ENCODE measurements at places on chromosomes 3 and 15.

DNA sequence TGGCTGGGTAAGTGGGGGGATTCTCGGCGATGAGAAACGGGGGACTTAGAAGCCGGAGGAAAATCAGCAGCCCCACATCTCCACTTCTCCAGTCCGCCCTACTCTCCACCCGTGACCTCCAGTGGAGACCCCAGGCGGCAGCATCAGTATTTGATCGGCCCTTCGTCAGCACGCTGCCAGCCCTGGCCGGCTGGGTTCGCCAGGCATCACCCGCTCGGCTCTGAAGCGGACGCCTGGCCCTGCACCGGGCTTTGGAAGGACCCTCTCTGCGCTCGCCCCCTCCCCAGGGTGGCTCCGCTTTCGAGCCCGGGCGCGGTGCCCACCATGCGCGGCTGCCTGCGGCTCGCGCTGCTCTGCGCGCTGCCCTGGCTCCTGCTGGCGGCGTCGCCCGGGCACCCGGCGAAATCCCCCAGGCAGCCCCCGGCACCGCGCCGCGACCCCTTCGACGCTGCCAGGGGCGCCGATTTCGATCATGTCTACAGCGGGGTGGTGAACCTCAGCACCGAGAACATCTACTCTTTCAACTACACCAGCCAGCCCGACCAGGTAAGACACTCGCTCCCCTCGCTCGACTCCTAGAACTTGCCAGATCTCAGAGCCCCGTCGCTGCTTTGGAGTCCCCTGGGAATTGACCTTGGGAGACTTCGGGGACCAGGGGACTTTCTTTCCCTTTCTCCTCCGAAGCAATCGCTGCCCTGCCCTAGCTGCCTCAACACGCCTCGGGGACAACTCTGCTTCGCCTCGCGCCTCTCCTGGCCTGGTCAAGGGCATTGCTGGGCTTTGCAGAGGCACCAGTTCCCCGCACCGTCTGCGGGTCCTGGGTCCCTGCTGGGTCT is 561 bp downstream of the SIDT1 start:
- DNase-seq: peak; percentile 50

DNA sequence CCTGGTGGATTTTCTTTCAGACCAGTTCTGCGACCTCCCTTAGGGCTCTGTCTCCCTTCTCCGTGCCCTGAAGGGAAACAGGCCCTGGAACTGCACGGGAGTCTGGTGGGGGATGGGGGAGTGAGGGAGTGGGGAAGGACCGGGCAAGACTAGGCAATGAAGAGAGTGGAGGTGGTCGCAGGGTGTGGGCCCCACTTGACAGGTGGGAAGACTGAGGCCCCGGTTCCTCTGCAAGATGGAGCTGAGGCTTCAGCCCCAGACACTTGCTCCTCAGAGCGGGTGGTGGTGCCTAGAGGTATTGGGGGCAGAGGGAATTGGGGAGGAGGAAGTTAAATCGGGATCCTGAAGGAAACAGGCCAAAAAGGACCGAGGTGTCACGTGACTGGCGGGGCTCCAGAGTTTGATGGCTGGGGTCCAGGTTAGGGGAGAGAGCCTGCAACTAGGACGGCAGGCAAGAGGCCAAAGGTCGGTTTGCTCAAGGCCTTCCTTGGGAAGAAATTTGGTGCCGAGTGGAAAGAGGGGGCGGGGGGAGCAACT is 597 bp upstream of the CAMK1 start:
- no peak for DNase-seq

GRCh38 chr15:66614951-66615760 is 49.4 kb upstream of the LCTL start:
- DNase-seq: no peak

- DNase-seq: no peak
Observed at GRCh38 chr3:80733522-80734176, 965.9 kb upstream of the ROBO1 start.

- DNase-seq: no peak
Observed at GRCh38 chr3:194532591-194532990, 45.8 kb upstream of the ATP13A3 start.

DNA sequence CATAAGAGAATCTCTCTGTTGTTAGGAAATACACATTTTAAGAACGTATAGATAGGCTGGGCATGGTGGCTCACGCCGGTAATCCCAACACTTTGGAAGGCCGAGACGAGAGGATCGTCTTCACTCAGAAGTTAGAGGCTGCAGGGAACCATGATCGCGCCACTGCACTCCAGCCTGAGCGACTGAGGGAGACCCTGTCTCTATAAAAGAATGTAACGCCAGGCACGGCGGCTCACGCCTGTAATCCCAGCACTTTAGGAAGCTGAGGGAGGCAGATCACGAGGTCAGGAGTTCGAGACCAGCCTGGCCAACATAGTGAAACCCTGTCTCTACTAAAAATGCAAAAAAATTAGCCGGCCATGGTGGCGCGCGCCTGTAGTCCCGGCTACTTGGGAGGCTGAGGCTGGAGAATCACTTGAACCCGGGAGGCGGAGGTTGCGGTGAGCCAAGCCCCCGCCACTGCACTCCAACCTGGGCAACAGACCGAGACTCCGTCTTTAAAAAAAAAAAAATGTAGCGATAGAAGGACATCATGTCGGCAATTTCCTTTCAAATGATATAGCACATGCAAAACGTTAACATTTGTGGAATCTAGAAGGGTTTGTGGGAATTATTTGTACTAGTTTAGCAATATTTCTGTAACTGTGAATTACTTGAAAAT is 730 bp upstream of the RPL14 start:
- no peak for DNase-seq

- no peak for DNase-seq
Observed at GRCh38 chr3:76997733-76998132, 42.2 kb upstream of the ROBO2 start.

DNA sequence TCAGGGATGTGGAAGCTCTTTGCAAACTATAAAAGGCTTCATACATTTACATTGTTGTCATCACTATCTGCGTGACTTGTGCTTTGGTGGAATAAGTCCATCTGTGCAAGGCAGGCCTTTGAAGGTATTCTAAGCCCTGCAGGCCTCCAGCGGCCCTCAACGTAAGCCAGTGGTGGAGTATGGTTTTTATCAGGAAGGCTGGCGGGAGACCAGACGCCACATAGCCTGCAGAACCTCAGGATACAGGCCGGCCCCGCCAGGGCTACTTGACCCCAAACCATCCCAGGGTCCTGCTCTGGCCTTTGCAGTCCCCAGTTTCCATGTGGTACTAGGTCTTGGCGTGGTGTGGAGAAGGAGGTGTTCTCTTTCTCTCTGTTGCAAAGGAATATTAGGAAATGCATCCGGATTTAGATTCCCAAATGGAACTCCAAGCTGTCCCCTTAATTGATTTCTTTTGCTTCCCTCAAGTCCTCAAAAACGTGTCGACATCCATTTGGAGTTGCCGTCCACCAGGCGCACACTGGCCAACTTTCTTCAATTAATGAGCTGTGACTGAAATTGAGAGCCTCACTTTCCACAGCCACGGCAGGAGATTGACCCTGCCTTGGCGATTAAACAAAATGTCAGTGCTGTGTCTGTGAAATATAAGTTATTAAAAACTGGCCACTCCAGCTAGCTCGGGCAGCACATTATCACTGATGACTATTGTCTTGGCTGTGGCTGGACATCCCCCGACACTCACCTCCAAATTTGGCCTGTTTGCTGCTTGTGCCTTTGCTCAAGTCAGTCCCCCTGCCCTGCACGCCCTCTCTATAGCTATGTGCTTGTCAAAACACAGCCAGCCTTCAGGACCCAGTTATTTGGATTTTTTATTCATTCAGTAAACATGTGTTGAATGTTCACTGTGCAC is 239.8 kb upstream of the TLE3 start:
- DNase-seq: no peak

GRCh38 chr3:104291437-104291851 is 1075.3 kb upstream of the ALCAM start:
- DNase-seq: no peak

GRCh38 chr3:133662278-133662651 is 524 bp upstream of the TOPBP1 start:
- peak; percentile 45 for DNase-seq

GRCh38 chr15:75176396-75176761 is 25.3 kb upstream of the C15orf39 start:
- no peak for DNase-seq

DNA sequence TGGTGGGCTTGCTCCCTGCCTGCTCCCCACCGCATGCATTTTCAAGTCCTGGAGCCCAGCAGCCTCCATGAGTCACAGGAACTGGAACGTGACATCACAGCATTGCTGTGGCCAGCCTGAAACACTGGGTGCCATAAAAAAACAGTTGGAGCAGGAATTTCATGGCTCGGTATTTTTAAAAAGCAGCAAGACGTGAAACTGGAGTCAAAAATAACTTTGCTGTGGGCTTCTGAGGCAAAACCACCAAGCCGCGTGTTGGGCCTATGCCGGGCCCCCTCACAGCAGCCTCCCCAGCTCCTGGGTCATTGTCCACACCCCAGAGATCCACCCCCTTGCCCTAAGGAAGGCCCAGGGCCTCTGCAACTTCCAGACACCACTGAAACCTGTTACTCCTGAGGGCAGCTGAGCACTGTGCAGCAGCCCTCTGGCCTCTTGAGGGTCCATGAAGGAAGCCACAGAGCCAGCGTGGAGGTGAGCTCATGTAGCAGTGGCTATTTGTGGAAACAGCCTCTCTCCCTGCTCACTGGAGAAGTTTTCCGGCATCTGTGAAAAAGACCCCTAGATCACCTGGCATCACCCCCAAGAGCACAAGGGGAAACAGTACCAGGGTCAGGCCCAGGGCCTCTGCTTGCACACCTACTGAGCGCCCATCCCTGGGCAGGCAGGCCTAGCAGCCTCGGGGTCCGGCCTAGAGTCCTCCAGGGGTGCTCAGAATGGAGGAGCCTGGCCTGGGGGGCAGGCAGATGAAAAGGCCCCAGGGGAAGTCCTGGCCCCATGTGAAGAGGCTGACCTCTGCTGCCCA is 34.0 kb upstream of the DUSP7 start:
- no peak for DNase-seq

DNA sequence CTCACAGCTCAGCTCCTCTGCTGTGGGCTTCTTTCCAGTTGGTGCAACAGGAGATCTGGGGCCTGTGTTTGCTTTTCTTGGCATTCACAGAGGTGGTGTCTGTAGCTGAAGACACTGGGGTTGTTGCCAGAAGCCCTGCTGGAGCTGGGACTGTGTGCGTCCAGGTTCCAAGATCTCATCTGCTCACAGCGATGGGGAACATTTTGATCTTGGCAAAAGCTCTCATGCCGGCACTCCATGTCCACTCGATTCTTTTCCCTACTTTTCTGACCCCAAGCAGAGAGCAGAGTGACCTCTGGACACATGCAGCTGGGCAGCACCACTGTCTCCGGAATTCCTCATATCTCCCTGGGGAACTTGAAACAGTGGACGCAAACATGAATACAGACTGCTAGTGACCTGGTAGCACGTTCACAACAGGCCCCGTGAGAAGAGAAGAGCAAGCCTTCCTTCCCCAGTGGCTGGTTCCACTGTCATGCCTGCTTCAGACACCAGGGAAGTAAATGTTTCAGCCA is 36.1 kb upstream of the MECOM start:
- no peak for DNase-seq

GRCh38 chr3:152257563-152258035 is 11.1 kb upstream of the MBNL1 start:
- DNase-seq: peak; percentile 37

DNA sequence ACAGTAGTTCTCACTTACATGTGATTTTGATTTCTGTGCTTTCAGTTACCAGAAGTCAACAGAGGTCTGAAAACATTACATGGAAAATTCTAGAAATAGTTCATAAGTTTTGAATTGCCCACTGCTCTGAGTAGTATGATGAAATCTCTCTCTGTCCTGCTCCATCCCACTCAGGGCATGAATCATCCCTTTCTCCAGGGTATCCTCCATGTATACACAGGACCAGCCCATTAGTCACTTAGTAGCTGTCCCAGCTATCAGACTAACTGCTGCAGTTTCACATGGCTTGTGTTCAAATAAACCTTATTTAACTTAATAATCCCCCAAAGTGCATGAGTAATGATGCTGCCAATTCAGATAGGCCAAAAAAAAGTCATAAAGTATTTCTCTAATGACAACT is 38.6 kb downstream of the EPHA3 start:
- DNase-seq: no peak

DNA sequence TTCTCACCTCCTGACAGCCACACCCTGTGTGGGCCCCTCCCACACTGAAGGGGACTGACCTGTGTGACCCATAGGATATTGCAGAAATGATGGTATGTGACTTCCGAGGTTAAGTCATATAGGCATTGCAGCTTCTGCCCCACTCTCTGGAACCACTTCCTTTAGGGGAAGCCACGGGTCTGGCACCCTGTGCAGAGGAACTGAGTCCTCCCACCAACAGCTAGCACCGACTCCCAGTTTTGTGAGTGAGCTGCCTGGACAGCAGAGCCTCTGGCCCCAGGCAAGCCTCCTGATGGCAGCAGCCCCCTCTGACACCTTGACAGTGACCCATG is 24.6 kb upstream of the SLC6A6 start:
- no peak for DNase-seq

DNA sequence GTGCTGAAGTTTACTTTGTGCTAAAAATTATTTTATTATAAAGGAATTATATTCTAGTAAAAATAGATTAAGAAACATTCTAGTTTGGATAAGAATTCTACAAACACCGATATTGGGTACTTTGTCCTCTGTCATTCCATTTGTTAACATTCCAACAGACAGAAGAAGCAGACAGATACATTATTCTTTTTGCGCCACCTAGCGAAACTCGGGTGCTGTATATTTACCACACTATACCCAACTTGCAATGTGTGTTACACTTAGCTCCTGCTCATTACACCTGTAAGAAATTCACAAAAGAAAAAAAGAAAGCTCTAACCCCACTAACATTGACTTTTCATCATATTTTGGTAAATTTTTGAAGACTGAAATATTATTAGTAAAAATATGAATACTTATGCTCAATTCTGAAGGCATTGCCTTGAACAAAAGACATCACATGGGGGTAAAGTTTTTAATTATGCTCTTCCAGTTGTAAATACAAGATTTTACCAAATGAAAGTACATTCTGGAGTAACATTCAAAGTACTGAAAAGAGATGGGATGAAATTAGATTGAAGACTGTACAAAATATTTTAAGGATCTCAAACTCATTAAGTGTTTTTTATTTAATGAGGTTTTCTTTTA is 136.5 kb upstream of the MLF1 start:
- DNase-seq: peak; percentile 9

Measured in GM10248 (cell line).